Vein endothelial cell (primary cell): ENCODE measurements at places on chromosomes 1 and 21. TPM values are rescaled to one million over a fixed set of nuclear protein-coding genes. Genes with fewer than 3 reads are reported as not detected.

S100A5 gene
- not detected in 2 replicates for total RNA-seq

CHI3L1 gene
- under 0.01 TPM in 1 of 2 replicates, not detected in the other for total RNA-seq

PDE9A gene
- total RNA-seq: 0.96 and 1.6 TPM in 2 replicates

FAM151A gene
- not detected in 2 replicates for total RNA-seq

LCE1F gene
- total RNA-seq: not detected in 2 replicates

OR2M3 gene
- total RNA-seq: not detected in 2 replicates

PDZK1IP1 gene
- 0.65 TPM in 1 of 2 replicates, not detected in the other for total RNA-seq

WDR64 gene
- not detected in 2 replicates for total RNA-seq

CYP4A22 gene
- total RNA-seq: not detected in 2 replicates

TMCO2 gene
- not detected in 2 replicates for total RNA-seq

AMPD1 gene
- not detected in 2 replicates for total RNA-seq

HES2 gene
- 31.7 and 33.1 TPM in 2 replicates for total RNA-seq

RGS8 gene
- not detected in 2 replicates for total RNA-seq

DAB1 gene
- under 0.01 TPM in 1 of 2 replicates, not detected in the other for total RNA-seq

FGR gene
- total RNA-seq: under 0.01 and 0.19 TPM in 2 replicates

UBL4B gene
- not detected in 2 replicates for total RNA-seq

COL8A2 gene
- 2.4 and 2.6 TPM in 2 replicates for total RNA-seq

LAPTM5 gene
- 46.6 and 47.0 TPM in 2 replicates for total RNA-seq

MMP23B gene
- 0.29 and 0.33 TPM in 2 replicates for total RNA-seq
